ENCODE measurements at places on chromosomes 5 and 9.

- no peak for DNase-seq
Observed at GRCh38 chr5:170313816-170314215, 16.2 kb upstream of the LCP2 start.

DNA sequence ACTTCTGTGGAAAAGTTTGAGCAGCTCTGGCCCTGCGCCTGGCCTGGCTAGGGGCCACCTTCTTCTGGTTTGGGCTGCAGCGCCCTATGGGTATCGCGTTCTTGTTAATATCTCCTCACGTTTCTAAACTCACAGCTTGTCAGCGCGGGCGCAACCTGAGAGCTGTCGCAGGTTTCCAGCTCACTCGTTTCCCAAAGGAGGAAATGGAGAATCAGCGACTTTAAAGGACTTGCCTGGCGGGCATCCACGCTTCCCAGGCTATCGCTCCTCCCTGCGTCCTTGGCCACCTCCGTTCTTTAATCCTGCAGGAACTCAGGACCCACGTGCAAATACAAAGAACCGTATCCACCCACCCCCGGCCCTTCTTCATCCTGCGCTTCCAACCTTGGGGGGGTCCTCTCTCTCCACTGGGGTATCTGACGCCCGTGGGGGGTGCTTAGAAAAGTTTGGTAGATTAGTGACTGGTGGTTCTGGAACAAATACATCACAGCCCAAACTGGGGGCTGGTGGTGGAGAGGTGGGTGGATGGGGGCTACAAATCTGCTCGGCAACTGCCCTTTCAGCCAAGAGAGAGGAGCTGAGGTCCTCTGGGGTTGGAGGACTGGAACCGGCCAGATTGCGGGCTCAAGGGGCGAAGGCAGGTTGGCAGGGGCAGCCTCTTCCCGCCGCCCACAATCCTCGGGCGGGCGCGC, 578 bp upstream of the PSAT1 start:
- DNase-seq = peak; percentile 82

- DNase-seq = no peak
Observed at GRCh38 chr9:122192261-122192875, 32.7 kb downstream of the MORN5 start.

DNA sequence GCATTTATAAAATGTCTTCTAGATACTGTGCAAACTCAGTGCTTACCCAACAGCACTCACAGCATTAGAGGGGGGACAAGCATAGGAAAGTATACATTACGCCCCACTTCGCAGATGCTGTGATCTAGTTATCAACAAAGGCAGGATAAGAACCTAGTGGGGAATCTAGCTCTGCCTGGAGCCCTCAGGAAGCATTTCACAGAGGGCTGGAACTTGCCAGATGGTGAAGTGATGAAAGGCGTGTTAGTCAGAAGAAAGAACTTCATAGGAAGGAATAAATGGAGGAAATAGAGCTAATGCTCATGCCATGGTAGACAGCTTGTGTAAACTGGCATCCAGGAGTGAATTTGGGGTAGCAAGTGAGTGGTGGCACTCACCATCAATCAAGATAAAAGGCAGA, 25.8 kb downstream of the DIRAS2 start:
- DNase-seq = no peak

GRCh38 chr9:95425910-95426551, 90.7 kb downstream of the PTCH1 start:
- no peak for DNase-seq

DNA sequence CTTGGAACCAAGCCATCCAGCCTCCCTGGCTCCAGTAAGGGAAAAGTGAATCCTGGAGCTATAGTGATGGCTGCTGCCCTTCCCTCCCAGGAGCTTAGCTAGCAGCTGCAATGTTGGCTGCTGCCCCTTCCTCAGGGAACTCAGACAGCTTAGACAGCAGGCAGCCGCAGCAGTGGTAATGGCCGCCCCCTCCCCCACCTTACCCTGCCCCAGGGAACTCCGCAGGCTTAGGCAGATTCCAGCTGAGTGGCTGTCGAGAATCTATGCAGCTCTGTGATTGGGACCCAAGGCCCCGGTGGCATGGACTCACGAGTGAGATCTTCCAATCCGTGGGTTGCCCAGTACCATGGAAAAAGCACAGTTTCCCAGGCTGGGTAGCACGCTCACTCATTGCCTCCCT, 378.6 kb downstream of the NNT start:
- DNase-seq = no peak

DNA sequence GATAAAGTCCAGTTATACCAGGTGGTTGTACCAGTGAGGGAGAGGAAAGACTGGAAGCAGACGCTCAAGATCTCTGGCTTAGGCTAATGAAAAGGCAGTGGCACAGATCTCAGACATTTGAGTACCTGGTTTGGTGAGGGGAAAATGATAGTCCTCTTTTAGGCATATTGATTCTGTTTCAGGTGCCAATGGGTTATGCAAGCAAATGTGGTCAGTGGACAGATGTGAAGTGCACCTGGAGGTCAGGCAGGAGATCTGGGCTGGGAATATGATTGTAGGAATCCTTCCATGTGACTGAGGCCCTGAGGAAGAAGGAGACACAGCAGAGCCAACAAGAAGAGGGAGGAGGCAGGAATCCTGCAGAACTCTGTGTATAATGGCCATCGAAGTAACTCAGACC, 63.7 kb upstream of the SMARCA2 start:
- DNase-seq = no peak

GRCh38 chr9:92668746-92669526, 995 bp downstream of the IPPK start:
- DNase-seq = peak; percentile 58

- DNase-seq = no peak
Observed at GRCh38 chr5:167488371-167488770, 803.1 kb upstream of the WWC1 start.

DNA sequence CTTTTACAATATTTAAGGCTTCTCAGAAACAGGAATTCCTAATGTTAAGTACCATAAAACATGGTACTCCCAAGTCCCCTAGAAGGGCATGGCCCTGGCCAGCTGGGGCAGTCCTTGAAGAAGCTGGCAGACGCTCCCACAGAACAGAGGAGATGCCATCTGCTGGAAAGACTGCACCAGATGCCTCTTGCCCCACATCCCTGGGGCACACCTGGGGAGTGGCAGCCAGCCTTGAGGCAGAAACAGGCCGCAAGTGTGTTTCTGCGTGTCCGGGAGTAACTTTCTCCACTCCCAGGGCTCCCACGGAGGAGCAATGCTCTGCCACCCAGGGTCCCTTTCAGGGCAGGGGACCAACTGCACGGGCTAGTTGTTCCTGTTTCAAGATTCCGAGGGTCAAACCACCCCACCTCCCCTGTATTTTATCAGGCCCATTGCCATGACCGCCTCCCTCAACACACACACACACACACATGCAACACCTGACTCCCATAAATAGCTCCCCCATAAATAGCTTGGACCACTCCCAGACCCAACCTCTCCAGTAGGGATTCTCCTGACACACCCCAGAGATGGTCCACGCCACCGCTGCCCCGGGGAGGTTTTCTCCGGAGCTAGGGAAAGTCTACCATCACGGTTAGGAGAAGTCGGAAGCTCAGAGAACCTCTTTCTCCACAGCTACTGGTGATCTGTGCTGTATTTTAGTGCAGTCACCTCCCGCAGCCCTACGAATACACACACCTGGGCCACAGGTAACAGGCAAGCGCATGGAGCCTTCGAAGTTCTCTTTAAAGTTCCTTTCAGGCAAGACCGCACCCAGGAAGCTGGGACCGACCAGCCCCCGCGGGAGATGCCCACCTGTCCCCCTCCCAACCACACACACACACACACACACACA, 1.5 kb downstream of the SPOCK1 start:
- DNase-seq = peak; percentile 32

DNA sequence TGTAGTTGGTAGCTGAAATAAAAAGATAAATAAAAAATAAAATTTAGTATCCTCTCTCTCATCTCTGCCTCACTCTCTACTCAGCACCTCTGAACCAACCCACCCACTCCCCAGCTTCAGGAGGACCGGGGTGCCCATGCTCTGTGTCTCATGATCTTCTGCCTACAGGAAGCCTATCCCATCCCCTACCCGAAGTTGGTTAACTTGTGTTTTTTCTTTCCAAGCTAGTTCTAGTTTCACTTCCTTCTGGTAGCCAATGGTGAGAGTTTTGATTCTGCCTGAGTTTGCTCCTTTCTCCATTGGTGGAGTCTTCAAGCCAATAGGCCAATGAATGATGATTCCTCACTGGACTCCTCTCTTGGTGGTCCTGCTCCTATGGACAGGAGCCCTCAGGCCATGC, 32.1 kb downstream of the SNX24 start:
- no peak for DNase-seq

- DNase-seq = no peak
Observed at GRCh38 chr9:121376214-121376830, 6.3 kb upstream of the STOM start.

DNA sequence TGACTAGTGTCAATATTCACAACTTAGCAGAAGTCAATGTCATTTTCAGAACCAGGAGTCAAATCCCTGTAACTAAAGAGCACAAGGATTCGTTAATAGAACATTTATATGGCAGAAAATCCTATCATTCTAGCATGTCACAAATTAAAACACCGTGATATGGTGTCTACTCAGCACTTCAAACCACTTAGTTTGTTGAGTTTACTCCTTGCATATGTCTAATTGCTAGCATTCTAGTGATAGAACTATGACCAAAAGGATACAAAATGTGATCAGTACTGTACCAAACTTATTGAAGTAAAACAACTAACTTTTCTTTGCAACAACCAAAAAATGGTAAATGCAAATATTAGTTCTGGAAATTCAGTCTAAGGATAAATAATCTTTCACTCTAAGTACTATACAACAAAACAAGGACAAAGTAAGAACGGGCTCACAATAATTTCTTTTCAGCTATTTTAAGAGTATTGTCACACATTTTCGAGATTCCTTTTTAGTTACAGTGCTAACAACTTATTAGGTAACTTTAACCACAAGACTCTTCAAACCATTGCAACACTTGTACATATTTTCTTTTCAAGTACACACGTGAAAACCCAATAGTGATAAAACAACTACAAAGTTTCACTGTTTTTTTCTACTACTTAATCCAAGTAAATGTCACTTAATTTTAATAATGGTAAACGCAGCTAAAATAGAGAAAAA, 845.2 kb upstream of the CDH10 start:
- DNase-seq = no peak

GRCh38 chr9:91117959-91118703, 243.6 kb downstream of the AUH start:
- DNase-seq = peak; percentile 93

- DNase-seq = no peak
Observed at GRCh38 chr5:165334201-165334600, 1828.8 kb downstream of the MAT2B start.

- DNase-seq = peak; percentile 29
Observed at GRCh38 chr5:170206216-170206615, 26.6 kb upstream of the C5orf58 start.

DNA sequence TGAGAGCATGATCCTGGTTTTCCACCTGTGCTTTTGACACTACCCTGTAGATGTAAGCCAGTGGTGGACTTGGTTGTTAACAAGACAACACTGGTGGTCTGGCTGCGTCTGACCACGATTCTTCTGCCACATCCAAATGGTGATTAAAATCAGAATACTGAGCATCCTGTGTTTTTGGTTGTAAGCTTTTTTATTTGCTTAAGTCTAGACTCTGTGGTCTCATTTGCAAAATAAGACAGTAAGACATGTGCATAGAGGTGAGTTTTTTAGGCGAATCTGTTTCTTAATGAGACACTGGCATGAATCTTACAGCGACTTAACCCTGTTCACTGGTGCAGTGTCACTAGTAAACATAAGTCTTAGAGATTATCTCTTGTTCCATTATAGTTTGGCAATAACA, 165.4 kb downstream of the ARHGEF28 start:
- DNase-seq = no peak

Measured in eye (tissue), 1 donor.